Cerebellum (tissue), 4 donors: ENCODE measurements at places on chromosomes 5 and 9. TPM values are rescaled to one million over a fixed set of nuclear protein-coding genes. Genes with fewer than 3 reads are reported as not detected.
A peak's percentile ranks its signal among the peaks of the same experiment; 100 is the strongest.

The LCN9 gene
- total RNA-seq = not detected

DNA sequence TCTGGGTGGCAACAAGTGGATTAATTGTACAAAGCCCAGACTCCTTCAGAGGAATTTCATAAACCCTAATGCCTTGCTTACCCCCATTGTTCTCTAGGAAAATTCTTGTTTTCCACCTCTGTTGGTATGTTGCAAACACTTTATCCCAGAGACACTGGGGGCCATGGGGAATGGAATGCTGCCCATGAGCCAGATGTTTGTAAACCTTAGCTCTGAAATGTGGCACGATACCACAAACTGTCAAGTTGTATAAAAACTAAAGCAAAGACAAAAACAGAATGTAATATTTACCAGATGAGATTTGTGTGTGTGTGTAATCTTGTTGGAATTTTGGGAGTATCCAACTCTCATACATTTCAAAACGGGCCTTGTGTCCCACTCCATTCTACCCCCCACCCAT is 465.0 kb downstream of the EBF1 start:
- DNase-seq = no peak

The PAPPA gene
- total RNA-seq = 0.36 TPM

The CCNJL gene
- total RNA-seq = 7.4 TPM

The FSD1L gene
- total RNA-seq = 71.7 TPM

DNA sequence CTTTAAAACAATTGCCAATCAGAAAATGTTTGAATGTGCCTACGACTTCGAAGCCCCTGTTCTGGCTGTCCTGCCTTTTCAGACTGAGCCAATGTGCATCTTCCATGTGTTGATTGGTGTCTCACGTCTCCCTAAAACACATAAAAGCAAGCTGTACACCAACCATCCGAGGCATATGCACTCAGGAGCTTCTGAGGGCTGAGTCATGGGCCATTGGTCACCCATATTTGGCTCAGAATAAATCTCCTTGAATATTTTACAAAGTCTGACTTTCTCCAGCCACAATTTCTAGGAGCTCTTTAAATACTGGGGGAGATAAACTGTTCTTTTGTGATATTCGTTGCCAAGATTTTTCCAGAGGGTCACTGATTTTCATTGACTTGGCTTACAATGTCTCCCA is 53.9 kb downstream of the C9orf57 start:
- DNase-seq = no peak

- no peak for DNase-seq
Observed at GRCh38 chr5:118270526-118270925, 717.8 kb downstream of the DTWD2 start.

DNA sequence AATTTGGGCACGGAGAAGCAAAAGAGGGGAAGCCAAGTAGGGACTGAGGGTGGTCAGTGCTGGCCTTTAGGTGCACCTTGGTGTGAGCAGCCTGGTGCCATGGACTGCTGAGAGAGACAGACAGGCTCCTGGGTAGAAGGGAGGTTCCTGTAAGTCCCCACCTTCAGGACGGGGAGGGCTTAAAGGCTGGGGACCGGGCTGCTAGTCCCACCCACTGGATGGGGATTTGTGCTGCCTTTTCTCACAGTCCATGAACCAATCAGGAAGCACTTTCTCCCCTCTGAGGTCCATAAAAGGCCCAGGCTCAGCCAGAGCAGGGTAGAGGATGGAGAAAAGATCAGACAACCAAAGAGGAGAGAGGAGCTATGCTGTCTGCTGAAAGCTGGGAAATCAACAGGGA is 15.2 kb downstream of the CDC25C start:
- DNase-seq = no peak

- no peak for DNase-seq
Observed at GRCh38 chr9:20632705-20633104, 10.4 kb upstream of the MLLT3 start.

The MEGF10 gene
- total RNA-seq = 72.2 TPM

DNA sequence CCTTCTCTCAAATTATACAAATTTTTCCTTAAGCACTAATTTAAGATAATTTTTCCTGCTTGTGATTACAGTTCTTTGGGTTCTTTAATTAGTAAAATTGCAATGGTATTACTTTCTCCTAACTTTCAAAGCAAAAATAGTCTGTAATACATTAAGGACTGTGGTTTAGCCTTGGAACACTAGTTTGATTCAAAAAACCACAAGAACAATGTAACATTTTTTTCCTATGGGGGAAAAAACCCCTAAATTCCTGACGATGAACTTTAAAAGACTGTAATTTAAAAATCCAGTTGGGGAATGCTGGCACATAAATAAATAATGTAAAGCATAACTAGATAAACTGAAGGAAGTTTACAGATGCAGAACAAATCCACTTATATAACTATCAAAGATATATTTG is 65.3 kb downstream of the CDC14B start:
- no peak for DNase-seq

GRCh38 chr5:109907189-109907588 is 217.5 kb downstream of the MAN2A1 start:
- DNase-seq = no peak

GRCh38 chr9:136882109-136882946 is 4.0 kb upstream of the TRAF2 start:
- DNase-seq = no peak

GRCh38 chr5:138719811-138720210 is 33.4 kb upstream of the CTNNA1 start:
- no peak for DNase-seq

- DNase-seq = peak; percentile 94
Observed at GRCh38 chr9:34611811-34612787, at the start of gene RPP25L. Gene RPP25L (minus strand): TSS chr9:34612097. CDS start chr9:34611296, 801 bp downstream.

- peak; percentile 66 for DNase-seq
Observed at GRCh38 chr9:34510497-34511468, 12.0 kb downstream of the ENHO start.

The UBTD2 gene
- 48.5 TPM for total RNA-seq

- DNase-seq = no peak
Observed at GRCh38 chr5:9624196-9624947, 5.8 kb downstream of the TAS2R1 start.

- DNase-seq = no peak
Observed at GRCh38 chr9:88927510-88927909, 63.8 kb upstream of the S1PR3 start.

The ABLIM3 gene
- 43.3 TPM for total RNA-seq

The ACTL7A gene
- total RNA-seq = not detected

GRCh38 chr9:96363175-96363967 is 20.1 kb downstream of the SLC35D2 start:
- DNase-seq = no peak

DNA sequence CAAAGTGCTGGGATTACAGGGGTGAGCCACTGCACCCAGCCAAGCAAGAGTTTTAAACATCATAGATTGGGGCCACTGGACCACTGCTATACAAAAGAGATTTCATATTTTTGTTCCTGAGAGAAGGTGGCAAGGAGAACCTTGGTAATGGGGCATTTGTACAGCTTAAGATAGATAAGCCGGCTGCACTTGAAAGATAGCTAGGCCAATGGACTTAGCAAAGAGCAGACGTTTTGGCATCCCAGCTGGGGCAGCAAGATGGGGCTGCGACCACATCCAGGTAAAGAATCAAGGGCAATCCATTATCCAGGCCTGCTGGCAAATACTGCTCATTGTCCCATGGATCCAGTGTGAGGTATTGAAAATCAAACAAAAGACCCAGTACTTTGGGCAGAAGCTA is 3.9 kb upstream of the ISCA1 start:
- no peak for DNase-seq

The PHYHD1 gene
- 1.1 TPM for total RNA-seq

The MFAP3 gene
- total RNA-seq = 115 TPM

The PRR16 gene
- total RNA-seq = 1.6 TPM

DNA sequence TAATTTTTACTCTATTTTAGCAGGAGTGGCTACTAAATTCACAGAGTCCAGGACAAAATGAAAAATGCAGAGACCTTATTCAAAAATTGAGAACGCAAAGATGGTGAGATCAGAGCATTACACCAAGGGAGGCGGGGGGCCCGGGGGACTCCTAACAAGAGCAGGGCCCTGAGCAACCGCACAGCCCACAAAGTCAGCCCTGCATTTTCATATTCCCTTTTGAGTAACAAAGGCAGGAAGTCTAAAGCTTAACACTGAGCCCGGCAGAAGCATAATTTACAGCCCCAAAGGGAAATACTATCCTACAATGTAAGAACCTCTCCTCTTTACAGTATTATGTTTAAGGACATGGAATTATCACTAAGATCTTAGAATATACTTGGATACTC is 69.4 kb downstream of the TLE1 start:
- DNase-seq = no peak

GRCh38 chr5:9194509-9194908 is 351.4 kb downstream of the SEMA5A start:
- no peak for DNase-seq

The PCDHB4 gene
- total RNA-seq = 6.0 TPM

DNA sequence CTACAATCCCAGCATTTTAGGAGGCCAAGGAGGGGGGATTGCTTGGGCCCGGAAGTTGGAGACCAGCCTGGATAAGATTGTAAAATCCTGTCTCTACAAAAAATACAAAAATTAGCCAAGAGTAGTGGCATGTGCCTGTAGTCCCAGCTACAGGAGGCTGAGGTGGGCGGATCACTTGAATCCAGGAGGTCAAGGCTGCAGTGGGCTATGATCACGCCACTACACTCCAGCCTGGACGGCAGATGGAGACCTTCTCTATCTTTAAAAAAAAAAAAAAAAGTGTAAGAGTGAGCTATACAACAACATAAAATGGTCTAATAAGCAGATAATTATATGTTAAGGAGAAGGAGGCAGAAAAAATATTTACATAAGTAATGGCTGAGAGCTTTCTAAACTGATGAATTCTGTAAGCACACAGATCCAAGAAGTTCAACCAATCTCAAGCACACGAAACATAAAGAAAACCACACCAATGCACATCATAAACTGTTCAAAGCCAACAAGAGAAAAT is 23.0 kb downstream of the CDC14B start:
- DNase-seq = no peak

DNA sequence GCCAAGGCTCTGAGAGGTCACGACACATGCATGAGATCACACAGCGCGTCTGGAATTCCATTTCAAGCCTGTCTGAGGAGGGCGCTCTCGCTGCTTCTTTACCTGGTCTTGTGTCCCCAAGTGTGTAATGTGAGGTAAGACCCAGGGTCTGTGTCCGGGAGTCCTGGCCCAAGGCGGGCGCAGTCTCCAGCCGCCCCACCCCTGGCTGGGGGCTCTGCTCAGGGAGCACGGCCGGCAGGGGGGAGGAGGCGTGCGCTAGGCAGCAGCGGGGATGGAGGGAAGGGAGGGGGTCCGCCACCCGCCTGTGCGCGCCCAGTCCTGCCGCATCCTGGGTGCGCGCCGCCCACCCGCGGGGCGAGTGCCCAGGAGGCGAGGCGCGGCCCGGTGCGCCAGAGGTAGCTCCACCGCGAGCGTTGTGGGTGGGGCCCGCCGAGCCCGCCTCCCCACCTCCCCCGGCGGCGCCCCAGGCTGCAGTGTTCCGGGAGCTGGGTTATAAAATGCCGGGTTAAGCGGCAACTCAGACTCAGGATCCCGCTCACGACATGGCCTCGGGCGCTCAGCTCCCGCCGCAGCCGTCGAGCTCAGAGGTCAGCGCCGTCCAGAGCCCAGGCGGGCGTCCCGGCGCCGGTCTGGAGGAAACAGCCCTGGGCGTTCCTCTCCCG is at the start of gene CCNI2:
TSS of gene CCNI2 (plus strand) at position 473 of the 662 bp plus-strand sequence. CDS start at position 543, 70 bp downstream.
- no peak for DNase-seq

- no peak for DNase-seq
Observed at GRCh38 chr5:69492923-69493395, 369 bp downstream of the OCLN start.

- no peak for DNase-seq
Observed at GRCh38 chr5:7181841-7182240, 214.1 kb upstream of the ADCY2 start.

- DNase-seq = no peak
Observed at GRCh38 chr9:33297432-33297831, 7.1 kb downstream of the NFX1 start.

GRCh38 chr9:29873579-29873978 is 2300.3 kb upstream of the C9orf72 start:
- DNase-seq = no peak

The CAMSAP1 gene
- total RNA-seq = 111 TPM

- DNase-seq = no peak
Observed at GRCh38 chr5:34035756-34036155, 7.3 kb downstream of the C1QTNF3 start.

- no peak for DNase-seq
Observed at GRCh38 chr9:80994892-80995291, 694.5 kb downstream of the TLE1 start.

- no peak for DNase-seq
Observed at GRCh38 chr5:95883185-95884016, 60.9 kb upstream of the GLRX start.

- DNase-seq = no peak
Observed at GRCh38 chr9:107438211-107439031, 51.1 kb downstream of the KLF4 start.

DNA sequence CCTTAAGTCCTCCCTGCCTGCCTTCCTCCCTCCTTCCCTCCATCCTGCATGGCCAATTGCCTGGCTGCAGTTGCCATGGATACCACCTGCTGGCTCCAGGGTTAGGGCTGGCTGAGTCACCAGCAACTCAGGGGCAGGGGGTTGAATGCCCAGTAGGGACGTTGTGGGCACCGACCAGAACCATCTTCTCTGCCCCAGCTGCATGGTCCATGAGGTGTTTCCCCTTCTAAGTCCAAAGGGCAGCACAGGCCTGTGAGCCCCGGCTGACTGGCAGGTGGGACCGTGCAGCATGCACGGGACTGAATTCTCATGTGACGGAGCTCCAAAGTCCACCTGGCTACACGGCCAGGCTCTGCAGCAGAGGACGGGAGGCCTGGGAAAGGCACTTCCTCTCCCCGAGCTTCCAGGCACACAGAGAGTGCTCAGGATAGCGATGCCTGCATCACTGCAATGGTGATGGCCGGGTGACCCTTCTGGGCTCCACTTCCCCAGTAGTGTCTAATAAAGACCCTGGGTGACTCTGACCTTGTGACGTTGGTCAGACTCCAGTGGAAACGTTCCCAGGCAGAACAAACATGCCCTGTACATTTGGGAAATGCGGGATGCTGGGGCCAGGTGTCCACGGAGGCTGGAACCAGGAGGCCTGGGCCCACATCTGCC is 5.7 kb downstream of the ASS1 start:
- no peak for DNase-seq

DNA sequence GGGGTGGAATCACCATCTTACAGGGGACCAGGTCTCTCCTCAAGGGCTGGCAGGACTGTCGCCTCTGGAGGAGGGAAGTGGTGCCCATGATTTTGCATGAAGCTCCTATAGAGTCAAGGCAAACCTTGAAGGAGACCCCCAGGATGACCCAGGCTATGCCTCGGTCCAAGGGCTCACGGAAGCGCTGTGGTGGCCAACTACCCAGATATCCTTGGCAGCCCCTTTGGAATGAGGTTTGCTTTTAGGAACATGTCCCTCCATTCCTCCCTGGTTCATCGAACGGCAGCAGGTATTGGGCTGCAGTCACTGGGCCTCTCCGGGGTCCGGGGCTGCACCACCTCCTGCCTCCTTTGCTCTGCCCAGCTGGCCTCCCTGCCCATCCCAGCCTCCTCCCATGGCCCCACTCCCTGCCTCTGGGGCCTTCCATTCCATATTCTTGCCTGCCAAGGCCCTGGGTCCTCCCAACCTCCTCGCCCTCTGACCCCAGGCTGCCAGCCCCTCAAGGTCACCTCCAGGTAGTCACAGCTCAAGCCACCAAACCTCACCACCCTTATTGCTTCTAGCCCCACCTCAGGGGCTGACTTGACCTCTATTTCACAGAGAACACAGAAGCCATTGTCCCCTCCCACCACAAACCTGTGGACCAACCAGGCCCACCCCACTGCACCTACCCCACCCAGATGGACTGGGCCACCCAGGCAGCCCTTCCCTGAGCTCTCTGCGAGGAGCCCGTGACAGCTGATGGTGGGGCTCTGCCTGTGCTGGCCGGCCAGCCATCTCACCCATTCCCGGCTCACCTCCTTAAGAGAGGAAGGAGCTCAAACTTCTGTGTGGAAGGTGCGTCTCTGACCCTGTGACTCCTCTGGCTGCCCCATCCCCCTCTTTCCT is 3.6 kb upstream of the IL3 start:
- no peak for DNase-seq
